ENCODE measurements at places on chromosomes 6 and 20.

- no peak for DNase-seq
- H3K27me3 ChIP-seq: no peaks in the 10 kb centered on the region
- no peaks in the 10 kb centered on the region for H3K36me3 ChIP-seq
- no peak overlapping the region for H3K27ac ChIP-seq
Measured at GRCh38 chr6:107434812-107435211, 24.6 kb downstream of the PDSS2 start.

GRCh38 chr6:142903812-142904211, 41.2 kb downstream of the HIVEP2 start:
- H3K27ac ChIP-seq: no peak overlapping the region
- DNase-seq: no peak
- H3K36me3 ChIP-seq: no peaks in the 10 kb centered on the region
- H3K27me3 ChIP-seq: no peaks in the 10 kb centered on the region
- H3K4me3 ChIP-seq: no peak overlapping the region
- H3K4me1 ChIP-seq: peaks cover 14% of the 10 kb centered on the region

- H3K36me3 ChIP-seq: no peaks in the 10 kb centered on the region
- no peak overlapping the region for H3K4me3 ChIP-seq
- no peaks in the 10 kb centered on the region for H3K27me3 ChIP-seq
- no peak for DNase-seq
- peaks cover 8% of the 10 kb centered on the region for H3K4me1 ChIP-seq
Measured at GRCh38 chr6:52415333-52415732, 4.8 kb upstream of the EFHC1 start.

DNA sequence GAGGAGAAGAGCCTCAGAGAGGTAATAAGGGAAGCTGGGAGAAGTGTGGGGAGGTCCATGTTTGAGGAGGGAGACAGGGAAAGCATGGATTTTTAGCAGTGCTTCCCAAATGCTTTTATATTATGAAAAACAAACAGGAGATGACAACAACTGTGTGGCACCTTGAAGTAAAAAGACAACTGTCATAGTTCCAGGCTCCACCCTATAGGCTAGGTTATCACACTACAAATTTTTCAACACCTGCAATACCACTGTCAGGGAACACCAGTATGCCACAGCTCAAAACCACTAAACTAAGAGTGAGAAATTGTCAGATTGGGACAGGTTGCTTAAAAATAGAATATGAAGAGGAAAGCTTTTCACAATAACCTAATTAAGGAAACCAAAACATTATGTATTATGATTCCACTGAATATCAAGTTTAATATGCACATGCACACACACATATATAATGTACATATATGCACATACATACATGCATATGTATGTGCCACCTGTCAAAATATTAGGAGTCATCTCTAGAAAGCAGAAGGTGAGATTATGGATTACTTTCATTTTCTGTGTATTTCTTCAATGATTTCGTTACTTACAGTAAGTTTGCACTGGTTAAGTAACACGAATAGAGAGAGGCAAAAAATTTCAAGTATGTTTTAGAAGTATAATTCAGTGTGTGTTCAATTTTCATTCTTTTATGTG, 261.2 kb downstream of the PTPRK start:
- no peaks in the 10 kb centered on the region for H3K36me3 ChIP-seq
- DNase-seq: no peak
- H3K27ac ChIP-seq: no peak overlapping the region

- H3K4me1 ChIP-seq: no peaks in the 10 kb centered on the region
- no peak overlapping the region for H3K4me3 ChIP-seq
- DNase-seq: no peak
- no peaks in the 10 kb centered on the region for H3K36me3 ChIP-seq
- no peak overlapping the region for H3K27ac ChIP-seq
Measured at GRCh38 chr6:13787137-13787536, 27.2 kb downstream of the MCUR1 start.

DNA sequence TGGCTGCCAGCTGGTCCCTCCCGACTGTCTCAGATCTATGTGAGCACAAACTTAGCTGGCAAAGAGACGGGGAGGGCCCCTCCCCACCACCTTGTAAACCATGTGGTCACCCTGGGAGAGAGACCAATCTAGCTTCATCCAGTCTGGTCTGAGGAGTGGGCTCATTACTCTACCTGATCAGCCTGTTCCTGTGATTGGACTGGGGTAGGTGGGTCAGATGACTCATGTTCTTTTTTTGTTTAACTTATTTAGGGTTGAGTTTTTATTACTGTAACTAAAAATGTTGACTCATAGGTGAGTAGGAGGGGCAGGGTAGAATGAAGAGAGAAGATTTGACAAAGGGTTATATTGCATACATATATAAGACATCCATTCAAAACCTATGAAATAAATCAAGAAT, 4.7 kb downstream of the GSTA4 start:
- H3K4me3 ChIP-seq: no peak overlapping the region
- no peaks in the 10 kb centered on the region for H3K36me3 ChIP-seq
- no peak for DNase-seq
- peak overlapping the region; percentile 95 for H3K27ac ChIP-seq

DNA sequence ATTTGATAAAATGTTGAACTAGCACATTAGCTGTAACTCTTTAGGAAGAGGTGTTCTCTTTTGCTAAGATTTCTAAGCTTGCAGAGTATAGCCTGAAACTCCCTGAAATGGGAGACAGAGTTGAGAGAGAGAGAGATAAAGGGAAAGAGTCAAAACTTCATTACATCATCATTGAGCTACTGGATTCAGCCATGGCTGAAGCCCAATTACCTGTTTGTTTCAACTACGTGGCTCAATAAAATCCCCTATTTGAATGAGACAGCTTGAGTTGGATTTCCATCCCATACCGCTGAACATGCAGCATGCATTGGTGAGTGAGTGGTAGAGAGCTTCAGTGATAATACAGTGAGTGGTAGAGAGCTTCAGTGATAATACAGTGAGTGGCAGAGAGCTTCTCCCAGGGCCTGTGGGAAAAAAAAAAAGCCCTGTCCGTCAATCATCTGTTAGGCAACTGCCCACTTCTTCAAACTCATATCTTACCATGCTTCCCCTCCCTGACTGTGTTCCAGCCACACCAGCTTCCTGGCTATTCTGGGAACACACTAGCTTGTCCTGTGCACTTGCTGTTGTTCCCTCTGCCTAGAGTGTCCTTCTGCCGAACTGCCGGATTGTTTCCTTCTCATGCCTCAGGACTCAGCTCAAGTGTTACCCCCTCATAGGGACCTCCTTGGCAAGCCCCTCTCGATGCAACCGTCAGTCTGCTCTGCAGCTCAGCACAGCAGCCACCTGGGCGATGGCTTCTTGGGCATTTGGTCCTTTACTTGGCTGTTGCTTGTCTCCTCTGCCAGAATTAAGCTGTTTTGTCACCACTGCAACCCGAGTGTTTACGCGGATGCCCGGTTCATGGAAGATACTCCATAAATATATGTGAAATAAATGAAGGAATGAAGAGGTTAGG, 91.3 kb upstream of the EYA2 start:
- H3K4me3 ChIP-seq: no peak overlapping the region
- H3K4me1 ChIP-seq: no peaks in the 10 kb centered on the region
- H3K27ac ChIP-seq: no peak overlapping the region
- DNase-seq: no peak
- peaks cover 7% of the 10 kb centered on the region for H3K27me3 ChIP-seq

DNA sequence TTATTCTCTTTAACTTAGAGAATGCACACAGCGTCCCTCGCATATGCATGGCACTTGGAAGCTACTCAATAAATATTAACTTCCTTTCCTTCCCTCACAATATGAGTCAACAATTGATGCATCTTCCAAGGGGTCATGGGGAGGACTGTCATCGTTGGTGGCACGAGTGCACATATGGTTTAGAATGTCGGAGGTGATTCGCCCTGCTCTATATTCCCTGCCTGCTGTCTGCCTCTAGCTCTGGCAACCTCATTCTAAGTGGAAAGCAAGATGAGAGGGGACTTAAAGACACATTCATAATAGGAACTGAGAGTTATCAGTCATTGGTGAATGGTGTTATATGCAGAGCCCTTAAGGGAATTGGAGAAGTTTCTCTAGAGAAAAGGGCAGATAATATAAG, 44.6 kb downstream of the MAK start:
- no peaks in the 10 kb centered on the region for H3K27me3 ChIP-seq
- H3K4me1 ChIP-seq: no peaks in the 10 kb centered on the region
- no peak overlapping the region for H3K4me3 ChIP-seq
- no peak overlapping the region for H3K27ac ChIP-seq
- DNase-seq: no peak

GRCh38 chr20:5160882-5161281, 34.1 kb downstream of the CDS2 start:
- H3K36me3 ChIP-seq: no peaks in the 10 kb centered on the region
- no peaks in the 10 kb centered on the region for H3K27me3 ChIP-seq
- no peak overlapping the region for H3K27ac ChIP-seq
- no peak for DNase-seq
- H3K4me1 ChIP-seq: peaks cover 7% of the 10 kb centered on the region
- no peak overlapping the region for H3K4me3 ChIP-seq

- H3K36me3 ChIP-seq: no peaks in the 10 kb centered on the region
- DNase-seq: no peak
- no peaks in the 10 kb centered on the region for H3K4me1 ChIP-seq
- H3K4me3 ChIP-seq: no peak overlapping the region
- H3K27me3 ChIP-seq: no peaks in the 10 kb centered on the region
Measured at GRCh38 chr6:129451187-129451586, 258.8 kb downstream of the ARHGAP18 start.

DNA sequence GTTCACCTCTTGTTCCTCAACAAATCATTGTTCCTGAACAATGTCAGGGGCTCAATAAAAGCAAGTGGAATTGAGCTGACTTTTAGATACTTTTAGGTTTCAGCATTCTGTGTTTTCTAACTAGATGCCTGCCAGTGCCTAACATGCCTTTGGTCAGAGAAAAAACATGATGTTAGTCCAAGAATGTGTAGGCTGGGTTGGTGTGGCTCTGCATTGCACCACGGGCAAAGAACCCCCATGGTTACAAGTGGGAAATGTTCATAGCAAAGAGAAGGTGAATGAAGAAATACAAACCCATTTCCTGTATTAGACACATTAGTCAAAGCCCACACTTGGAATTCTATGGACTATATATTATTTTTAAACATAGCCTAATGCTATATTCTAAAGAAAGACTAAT, 193.3 kb downstream of the TMEM200A start:
- no peaks in the 10 kb centered on the region for H3K27me3 ChIP-seq
- H3K4me1 ChIP-seq: no peaks in the 10 kb centered on the region
- DNase-seq: no peak
- H3K27ac ChIP-seq: no peak overlapping the region
- H3K36me3 ChIP-seq: no peaks in the 10 kb centered on the region
- no peak overlapping the region for H3K4me3 ChIP-seq

- H3K27me3 ChIP-seq: no peaks in the 10 kb centered on the region
- peaks cover 43% of the 10 kb centered on the region for H3K4me1 ChIP-seq
- H3K36me3 ChIP-seq: peaks cover 35% of the 10 kb centered on the region
Measured at GRCh38 chr6:36912030-36912454, 26.3 kb downstream of the C6orf89 start.

DNA sequence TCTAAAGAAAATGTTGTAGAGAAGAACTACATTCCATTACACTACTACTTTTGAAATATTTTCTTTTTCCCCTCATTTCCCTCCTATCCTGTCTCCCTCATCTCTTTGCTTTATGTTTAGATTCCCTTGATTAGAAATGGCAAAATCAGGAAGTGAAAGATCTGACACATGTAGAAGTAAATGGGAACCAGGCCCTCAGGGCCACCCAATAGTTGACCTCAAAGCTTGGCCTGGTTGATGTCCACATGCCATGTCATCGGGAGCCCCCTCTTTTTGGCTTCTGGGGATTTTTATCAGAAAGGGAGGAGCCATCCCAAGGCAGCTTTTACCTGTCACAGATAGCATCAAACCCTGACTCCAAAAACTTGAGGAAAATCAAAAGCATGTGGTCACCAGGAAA, 168.3 kb upstream of the ECI2 start:
- H3K4me1 ChIP-seq: no peaks in the 10 kb centered on the region
- no peak overlapping the region for H3K4me3 ChIP-seq
- no peaks in the 10 kb centered on the region for H3K27me3 ChIP-seq
- no peak overlapping the region for H3K27ac ChIP-seq
- no peaks in the 10 kb centered on the region for H3K36me3 ChIP-seq

GRCh38 chr6:122772724-122773415, 6.6 kb upstream of the FABP7 start:
- DNase-seq: no peak
- H3K27ac ChIP-seq: no peak overlapping the region
- H3K27me3 ChIP-seq: no peaks in the 10 kb centered on the region
- H3K4me1 ChIP-seq: no peaks in the 10 kb centered on the region

- H3K27me3 ChIP-seq: no peaks in the 10 kb centered on the region
- H3K4me3 ChIP-seq: no peak overlapping the region
- DNase-seq: no peak
- H3K36me3 ChIP-seq: no peaks in the 10 kb centered on the region
- peak overlapping the region; percentile 29 for H3K27ac ChIP-seq
- peaks cover 92% of the 10 kb centered on the region for H3K4me1 ChIP-seq
Measured at GRCh38 chr20:33838035-33838864, 27.1 kb downstream of the CHMP4B start.

DNA sequence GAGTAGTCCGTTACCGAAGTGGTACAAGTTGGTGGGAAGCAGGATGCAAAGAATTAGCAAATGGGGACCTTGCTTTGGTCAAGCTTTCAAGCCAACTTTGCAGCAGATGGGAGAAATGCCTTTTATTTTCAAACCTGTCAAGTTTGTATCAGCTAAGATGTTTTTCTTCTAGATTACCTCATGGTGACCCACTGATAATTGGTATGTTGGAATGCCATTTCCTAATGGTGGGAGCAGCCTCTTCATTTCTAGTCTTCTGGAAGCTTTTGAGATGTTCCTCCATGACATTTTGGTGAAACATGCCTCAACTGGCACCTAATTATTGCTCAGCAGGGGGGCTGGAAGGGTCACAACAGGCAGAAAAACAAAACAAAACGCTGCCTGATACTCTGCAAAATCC, 43.7 kb downstream of the ADNP start:
- H3K27ac ChIP-seq: no peak overlapping the region
- H3K27me3 ChIP-seq: no peaks in the 10 kb centered on the region
- no peaks in the 10 kb centered on the region for H3K36me3 ChIP-seq
- H3K4me3 ChIP-seq: no peak overlapping the region

DNA sequence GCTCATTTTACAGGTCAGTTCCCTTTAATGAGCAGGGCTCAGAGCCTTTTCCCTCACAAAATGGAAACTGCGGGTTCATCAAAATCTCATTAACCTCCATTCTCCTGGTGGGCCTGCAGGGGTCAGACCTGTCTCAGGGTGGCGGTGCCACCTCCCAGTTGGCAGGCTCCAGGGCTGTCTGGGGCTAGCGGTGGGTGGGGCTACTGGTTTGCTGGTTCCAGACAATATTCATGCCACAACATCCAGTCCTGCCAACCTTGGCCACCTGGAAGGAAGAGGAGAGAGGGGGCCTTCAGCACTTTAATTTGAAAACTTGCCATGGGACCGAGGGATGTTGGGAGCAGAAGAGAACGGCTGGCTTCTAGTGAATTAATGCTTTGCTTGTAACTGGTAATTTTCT, 41.9 kb upstream of the CTNNBL1 start:
- H3K27ac ChIP-seq: no peak overlapping the region
- H3K4me1 ChIP-seq: no peaks in the 10 kb centered on the region
- no peak overlapping the region for H3K4me3 ChIP-seq
- H3K27me3 ChIP-seq: no peaks in the 10 kb centered on the region
- no peak for DNase-seq
- H3K36me3 ChIP-seq: no peaks in the 10 kb centered on the region

Measured in adrenal gland (tissue), 19 donors.